NT2/D1 (cell line): ENCODE measurements at places on chromosomes 7 and 10.

- DNase-seq = peak; percentile 11
These were observed 88.3 kb downstream of the CABCOCO1 start for GRCh38 chr10:61750943-61751471.

- no peak for DNase-seq
These were observed 106.3 kb downstream of the ALOX5 start for GRCh38 chr10:45480294-45480693.

GRCh38 chr10:66931340-66931948, 5.6 kb downstream of the LRRTM3 start:
- peak; percentile 30 for DNase-seq

GRCh38 chr10:112713411-112713810, 236.6 kb upstream of the TCF7L2 start:
- no peak for DNase-seq

- DNase-seq = peak; percentile 32
These were observed 770.4 kb downstream of the TNS3 start for GRCh38 chr7:46811529-46811928.

GRCh38 chr10:106053061-106053460, 1111.4 kb downstream of the SORCS1 start:
- no peak for DNase-seq
